Ecto neural progenitor cell (in vitro differentiated cells): ENCODE measurements at places on chromosomes 1 and 21.
A peak's percentile ranks its signal among the peaks of the same experiment; 100 is the strongest.

DNA sequence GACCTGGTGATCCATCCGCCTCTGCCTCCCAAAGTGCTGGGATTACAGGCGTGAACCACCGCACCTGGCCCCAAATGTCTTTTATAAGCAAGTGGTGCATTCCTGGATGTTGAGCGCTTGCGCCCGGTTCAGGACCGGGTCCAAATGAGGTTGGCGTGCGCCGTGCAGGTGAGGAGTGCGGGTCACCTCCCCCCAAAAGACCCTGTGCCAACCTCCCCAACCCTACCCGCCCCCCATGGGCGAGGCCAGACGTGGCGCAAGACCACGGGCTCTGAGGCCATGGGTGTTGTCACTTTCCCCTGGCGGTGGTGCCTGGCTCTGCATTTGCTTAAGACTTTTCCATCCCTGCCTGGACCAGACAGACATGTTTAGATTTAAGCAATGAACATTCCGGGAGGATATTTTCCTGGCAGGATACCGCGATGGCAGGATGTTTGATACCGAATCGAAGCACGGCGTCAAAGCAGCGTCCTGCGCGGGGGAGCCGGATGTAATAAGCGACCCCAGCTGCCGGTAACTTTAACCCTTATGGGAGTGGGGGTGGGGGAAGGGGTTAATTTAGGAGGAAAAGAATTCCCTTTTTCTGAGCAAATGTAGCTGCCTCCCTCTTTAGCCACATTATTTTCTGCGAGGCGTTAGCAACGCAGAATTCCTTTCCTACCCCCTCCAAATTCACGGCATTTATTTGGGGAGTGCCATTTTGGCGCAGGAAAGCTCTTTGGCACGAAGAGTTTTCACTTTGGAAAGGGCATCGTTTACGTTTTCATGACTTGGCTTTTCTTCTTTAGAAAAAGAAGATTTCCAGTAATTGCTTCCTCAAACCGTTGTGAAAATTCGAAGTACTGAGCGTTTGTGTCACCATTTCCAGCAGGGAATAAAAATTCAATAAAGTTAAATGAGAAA is 27.8 kb upstream of the RNF187 start:
- peak; percentile 85 for DNase-seq

GRCh38 chr1:29235955-29236711 is at the start of gene PTPRU:
Gene PTPRU (plus strand): TSS chr1:29236522. CDS start chr1:29236645, 123 bp downstream.
- DNase-seq = peak; percentile 93

DNA sequence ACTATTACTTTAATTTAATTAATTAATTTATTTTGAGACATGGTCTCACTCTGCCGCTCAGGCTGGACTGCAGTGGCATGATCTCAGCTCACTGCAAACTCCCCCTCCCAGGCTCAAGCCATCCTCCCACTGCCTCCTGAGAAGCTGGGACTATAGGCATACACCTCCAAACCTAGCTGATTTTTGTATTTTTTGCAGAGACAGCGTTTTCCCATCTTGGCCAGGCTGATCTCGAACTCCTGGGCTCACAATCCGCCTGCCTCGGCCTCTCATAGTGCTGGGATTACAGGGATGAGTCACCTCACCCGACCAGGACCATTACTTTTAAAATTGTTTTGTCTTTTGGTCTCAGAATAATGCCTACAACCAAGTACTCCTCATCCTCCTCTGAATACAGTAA is 15.6 kb downstream of the YY1AP1 start:
- no peak for DNase-seq

- no peak for DNase-seq
Measured at GRCh38 chr1:235043234-235043633, 85.4 kb downstream of the TOMM20 start.

DNA sequence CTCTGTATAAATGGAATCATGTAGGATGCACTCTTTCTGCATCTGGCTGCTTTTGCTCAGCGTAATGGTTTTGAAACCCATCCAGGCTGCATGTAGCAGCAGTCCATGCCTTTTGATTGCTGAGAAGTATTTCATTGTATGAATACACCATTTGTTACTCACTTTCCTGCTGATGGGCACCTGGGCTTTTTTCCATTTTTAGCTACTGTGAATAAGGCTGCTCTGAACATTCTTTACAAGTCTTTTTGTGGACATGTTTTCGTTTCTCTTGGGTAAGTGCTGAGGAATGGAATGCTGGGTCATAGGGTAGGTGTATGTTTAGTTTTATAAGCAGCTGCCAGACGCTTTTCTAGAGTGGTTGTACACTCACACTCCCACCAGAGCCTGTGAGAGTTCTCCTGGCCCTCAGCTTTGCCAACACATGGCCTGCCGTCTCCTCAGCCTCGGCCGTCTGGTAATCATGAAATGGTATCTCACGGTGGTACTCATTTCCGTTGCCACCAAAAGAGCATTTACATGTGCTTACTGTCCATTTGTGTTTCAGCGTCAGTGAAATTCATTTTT is 22.7 kb downstream of the SLX9 start:
- no peak for DNase-seq

GRCh38 chr1:209926045-209926444 is 12.0 kb upstream of the SYT14 start:
- DNase-seq = no peak

DNA sequence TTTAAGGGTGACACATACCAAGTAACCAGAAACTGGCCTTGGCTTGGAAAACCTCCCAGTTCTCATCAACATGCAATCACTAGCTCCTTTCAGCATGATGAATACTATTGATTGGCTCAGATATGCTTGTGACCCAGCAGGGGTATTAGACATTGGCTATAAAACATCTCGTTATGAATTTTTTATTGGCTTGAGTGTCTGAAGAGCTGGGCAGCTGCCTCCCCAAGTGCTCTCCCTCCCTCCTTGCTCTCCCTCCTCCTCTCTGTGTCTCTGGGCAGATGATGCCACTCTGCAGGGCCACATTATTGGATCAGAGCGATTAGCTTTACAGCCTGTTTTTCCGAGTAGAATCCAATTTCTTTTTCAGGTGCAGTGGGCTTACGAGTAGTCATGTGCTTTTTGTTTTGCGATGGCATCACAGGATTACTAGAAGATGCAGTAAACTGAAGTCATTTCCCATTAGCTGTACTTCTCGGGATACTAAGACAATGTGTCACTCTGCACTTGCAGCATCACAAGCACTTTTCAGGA is 79.3 kb upstream of the ATF3 start:
- DNase-seq = no peak

- DNase-seq = no peak
Measured at GRCh38 chr1:150815871-150816270, 7.8 kb upstream of the CTSK start.

GRCh38 chr1:168643152-168643551 is 66.7 kb downstream of the XCL1 start:
- no peak for DNase-seq

DNA sequence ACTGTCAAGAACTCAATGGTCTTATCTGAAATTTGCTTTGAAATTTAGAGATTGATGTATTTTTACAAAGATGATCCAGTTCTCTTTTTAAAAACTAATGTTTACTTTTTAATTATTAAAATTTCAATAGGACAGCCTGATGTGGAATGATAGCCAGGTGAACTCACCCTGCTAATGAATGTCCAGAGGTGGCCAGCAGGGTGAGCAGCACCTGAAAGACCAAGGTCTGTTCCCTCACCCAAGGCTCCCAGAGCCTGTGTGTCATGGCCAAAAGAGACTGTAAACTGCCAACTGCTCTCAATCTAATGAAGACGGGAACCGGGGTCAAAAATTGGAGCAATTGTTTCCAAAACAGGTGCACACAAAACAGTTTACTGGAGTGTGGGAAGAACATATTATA is 340.4 kb downstream of the DISC1 start:
- DNase-seq = no peak

GRCh38 chr1:19720973-19721372 is 56.3 kb downstream of the HTR6 start:
- DNase-seq = no peak

DNA sequence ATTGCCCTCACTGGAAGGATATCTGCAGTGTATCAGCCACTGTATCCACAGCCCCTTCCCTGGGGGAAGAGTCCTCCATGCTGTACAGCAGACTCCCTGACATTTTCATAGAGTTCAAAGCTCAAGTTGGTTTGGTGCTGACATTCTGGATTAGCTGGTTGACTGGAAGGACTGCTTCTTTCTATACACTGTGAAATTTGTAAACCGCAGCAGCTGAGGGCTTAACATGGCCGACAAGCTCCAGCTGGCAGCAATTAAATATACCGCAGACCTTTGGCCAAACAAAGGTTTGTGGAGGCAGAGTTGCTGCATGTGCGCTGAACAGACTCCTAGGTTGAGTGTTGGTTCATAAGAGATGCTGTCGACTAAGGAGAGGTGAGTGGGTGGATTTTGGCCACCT is 126.4 kb downstream of the DHRS3 start:
- no peak for DNase-seq

- no peak for DNase-seq
Measured at GRCh38 chr1:226337276-226337875, 28.4 kb upstream of the LIN9 start.

- DNase-seq = peak; percentile 52
Measured at GRCh38 chr1:151196292-151196800, 2.0 kb upstream of the PIP5K1A start.

DNA sequence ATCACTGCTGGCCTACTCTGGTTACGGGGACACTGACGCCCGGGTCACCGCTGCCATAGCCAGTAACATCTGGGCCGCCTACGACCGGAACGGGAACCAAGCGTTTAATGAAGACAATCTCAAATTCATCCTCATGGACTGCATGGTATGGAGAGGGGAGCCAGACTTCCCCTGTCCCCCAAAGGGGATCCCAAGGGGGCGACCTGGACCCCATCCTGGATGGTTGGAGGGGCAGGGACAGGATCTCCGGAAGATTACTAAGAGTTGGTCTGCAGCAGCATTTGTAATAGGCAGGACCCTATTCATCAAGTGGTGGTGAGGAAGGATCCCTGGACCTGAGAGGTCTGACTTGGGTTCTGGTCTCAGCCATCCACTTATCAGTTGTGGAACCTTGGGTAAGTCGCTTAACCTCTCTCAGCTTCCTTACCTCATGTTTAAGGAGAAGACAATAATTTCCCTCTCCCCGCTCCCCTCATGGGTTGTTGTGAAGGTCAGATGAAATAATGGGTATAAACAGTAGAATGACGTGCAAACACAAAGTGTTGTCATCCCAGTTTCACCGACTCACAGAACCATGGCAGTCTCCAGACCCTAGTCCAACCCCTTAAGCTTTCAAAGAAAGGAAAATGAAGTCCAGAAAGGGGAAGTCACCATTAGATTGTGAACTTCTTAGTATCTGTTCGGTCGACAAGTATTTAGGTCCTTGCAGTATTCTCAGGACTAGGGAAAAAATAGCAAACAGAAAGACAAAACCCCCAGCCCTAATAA is 883 bp downstream of the LAMTOR2 start:
- no peak for DNase-seq

GRCh38 chr1:44212355-44213221 is 683 bp upstream of the DMAP1 start:
- no peak for DNase-seq

DNA sequence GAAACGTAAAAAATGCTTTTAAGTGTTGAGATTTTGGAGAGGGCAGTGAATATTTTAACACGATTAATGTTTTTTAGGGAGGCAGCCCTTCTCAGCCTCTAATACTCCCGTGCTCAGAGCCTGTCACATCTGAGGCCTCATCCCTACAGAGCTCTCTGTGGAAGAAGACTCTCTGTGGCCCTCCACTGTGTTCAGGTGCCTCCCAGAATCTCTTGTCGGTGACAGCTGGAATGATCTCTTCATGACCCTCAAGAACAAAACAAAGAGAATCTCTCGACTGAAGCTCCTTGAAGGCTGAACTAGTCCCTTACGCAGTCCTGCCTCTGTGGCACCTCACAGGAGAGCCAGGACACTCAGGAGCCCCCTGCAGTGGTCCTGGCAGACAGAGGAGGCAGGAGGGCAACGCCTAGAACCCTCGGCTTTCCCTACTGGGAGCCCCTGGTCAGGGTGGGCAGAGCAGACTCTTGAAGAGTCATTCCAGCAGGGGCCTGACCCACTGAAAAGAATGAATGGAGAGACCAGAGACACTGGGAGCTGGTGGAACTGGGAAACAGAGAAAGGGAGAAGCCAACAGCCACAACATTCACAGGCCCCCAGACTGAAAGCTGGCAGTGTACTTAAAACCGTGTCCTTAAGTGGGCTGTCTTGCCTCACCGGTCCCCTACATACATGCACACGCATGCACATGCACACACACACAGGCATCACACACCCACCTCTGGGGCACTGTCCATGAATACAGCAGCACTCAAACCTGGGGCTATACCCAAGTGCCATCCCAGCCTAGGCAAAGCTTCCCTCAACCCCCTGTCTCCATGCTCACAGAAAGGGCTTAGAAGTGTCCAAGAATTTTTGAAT is 67.5 kb upstream of the ANGPTL1 start:
- no peak for DNase-seq

DNA sequence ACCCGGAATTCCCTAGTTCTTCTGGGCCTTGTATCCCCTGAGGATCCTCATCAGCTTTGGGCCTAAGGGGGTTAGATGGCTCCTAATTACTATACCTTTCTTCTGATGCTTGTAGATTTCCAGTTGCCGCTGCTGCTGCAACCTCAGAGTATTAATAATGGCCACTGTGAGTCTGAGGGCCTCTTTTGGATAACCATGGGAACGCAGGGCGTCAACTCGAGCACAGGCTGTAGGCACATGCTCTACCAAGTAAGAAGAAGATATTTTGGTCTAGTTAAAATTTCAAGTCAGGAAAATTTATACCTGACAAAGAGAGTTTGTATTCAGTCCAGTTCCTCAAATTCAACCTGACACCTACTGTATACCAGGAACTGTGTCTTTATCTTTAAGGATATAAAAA is 28.2 kb downstream of the UROD start:
- no peak for DNase-seq

GRCh38 chr1:15848929-15849774 is 1.6 kb downstream of the SPEN start:
- peak; percentile 92 for DNase-seq

GRCh38 chr1:242146652-242147051 is 147.8 kb upstream of the MAP1LC3C start:
- no peak for DNase-seq

DNA sequence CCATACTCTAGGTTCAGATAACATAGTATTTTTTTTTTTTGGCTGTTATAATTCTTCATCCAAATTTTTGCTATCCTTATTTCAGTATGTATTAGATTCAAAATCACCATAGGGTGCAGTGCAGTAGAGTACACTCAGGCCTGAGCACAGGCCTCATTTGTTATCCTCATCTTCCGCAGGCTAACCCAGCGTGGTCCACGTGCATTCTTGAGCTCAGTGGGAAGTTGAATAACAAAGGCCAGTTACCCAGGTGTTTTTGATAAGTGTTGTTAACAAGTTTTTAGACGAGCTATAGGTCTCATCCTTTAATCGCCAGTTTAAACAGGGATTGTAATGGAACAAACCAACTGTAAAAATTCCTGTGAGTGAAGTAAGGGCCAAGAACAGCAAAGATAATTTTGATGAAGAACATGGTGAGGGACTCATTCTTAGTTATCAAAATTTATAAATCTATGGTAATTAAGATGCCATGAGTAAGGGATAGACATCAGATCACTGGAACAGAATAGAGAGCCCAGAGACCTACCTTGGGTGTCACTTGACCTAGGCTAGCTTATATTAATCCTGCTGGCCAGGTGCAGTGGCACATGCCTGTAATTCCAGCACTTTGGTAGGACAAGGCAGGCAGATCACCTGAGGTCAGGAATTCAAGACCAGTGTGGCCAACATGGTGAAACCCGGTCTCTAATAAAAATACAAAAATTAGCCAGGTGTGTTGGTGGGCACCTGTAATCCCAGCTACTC is 22.0 kb downstream of the FLVCR1 start:
- DNase-seq = no peak
